ENCODE measurements at places on chromosomes 1 and 21.

DNA sequence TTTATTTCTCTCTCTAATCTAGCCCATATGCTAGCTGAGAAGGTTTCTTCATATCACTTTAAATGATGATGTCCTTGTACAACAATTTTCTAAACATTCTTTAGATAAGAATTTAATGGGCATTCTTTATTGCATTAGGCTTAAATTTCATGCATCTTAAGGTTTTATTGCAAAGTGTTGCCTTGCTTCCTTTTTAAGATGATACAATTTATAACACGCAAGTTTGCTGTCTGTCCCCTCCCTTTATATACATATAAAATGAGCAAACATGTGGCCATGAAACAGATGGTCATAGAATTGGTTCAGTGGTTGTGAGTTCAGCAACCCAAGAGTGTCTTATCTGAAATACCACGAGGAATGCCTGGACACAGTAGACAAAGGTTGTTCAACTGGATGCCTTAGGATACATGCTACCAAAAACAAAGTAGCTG is 12.1 kb downstream of the NBPF3 start:
- no peak for DNase-seq

DNA sequence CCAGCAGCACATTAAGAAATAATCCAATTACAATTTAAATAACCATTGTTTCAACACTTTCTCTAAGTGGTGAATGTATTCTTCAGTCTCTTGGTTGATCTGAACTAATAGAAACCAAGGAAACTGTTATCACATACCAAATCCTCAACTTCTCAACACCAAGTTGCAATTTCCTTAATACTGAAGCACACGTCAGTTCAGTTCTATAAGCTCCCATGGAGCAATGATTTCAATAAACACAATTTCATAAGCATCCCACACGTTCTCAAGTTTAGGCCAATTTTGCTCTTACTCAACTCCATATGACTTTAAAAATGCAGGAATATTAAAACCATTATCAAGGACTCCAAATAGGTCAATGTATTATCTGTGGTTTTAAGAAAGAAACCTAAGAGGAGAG is 5.8 kb upstream of the ERG start:
- no peak for DNase-seq

DNA sequence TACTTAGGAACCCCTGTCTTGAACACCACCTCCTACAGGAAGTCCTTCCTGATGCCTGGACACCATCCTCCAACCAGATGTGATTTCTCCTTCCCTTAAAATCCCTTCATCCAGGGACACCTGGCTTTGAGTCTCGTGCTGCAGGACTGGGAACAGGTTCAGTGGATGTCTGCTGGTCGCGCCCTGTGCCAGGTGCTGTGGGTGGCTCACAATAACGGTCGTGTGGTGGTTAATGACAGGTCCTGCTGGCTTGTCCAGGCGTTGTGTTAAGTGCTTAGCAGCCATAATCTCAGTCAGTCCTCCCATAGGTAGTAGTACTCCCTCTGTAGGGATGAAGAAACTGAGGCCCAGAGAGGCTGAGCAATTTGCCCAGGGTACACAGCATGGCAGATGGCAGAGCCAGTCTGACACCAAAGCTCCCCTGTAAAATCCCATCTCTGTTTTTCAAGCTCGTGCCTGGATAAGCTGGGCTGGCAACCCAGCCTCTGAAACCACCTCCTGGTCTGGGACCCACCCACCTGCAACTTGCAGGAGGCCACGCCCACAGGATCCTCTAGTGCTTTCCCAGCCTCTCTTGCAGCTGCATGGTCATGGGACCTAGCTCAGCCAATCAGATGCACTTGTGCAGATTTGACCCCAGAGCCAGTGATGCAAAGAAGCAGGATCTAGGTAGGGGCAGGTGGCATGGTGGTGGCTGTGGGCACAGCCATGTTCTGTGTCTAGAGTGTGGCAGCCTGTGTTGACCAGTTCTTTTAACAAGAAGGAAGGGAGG is 106.0 kb upstream of the IFFO2 start:
- DNase-seq = no peak

DNA sequence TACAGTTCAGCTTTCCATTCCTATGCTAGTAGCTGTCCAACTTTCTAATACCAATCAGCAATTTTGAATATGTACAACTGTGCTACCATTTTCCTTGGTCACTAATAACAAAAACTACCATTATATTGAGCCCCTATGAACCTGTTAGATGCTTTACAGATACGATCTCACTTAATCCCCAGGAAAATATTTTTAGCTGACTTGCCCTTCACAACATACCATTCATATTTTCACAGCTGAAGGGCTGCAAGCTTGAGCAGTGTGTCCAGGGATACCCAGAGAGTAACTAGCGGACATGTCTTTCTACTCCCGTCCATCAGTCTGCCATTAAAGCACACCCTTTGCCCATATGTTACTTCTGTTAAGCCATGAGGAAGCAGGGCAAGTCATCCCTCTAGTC is 140.5 kb downstream of the SPATA46 start:
- DNase-seq = no peak

- no peak for DNase-seq
Observed at GRCh38 chr1:35845766-35846165, 37.2 kb upstream of the AGO1 start.

DNA sequence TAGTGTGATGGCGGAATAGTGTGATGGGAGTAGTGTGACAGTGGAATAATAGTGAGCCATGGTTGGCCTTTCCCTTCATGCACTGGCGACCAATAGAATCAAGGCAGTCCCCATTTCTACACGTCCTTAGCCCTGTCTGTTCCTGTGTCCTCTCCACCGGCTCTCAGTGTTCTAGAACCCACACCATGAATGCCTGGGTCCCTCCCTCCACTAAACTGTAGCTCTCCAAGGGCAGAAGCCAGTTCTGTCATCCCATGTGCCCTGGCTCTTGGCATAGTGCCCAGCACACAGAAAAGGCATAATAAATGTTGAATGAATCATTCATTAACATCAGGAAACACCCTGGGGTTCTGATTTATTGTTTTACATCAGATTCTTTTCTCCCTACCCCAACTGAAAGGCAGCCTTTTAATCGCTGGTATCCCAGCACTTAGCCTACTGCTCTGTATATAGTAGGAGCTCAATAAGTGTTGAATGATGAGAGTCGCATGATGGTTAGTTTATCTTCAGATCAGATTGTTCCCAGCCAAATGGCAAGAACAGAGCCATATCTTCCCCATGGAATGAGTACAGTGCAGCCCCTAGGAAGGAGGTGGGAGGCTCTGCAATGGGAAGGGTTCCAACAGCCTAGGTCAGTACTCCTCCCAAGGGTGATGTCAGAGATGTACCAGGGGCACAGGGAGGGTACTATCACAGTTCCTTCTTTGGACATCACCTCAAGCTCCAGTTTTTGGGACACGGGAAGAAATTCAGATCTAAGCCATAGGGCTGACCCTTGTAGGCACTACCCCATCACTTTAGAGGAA is 325.7 kb downstream of the HHAT start:
- DNase-seq = no peak

DNA sequence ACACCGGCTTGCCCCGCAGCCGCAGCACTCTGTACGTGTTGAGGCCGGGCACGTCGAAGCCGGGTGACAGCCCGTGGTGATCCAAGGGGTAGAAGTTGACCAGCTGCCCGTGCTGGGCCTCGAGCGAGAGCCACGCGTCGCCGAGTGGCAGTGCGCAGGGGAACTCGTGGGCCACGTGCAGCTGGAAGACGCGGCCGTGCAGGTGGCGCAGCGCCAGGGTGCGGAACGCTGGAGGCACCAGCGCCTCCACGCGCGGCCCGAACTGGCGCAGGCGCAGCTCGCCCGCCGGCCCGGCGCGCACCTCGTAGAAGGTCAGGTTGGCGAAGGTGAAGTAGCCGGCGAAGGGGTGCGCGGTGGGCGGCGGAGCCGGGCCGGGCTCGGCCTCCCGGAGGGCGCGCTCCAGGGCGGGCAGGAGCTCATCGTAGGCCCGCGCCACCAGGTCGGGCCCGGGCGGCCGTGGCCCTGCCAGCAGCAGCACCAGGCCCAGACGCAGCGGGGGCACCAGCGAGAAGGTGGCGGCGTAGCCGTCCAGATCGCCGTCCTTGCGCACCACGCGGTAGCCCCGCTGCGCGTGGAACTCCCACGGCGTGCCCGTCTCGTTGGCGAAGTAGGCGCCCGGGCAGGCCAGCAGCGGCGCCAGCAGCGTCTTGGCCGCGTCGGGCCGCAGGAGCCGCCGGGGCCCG is 19.5 kb downstream of the LACTBL1 start:
- DNase-seq = no peak

DNA sequence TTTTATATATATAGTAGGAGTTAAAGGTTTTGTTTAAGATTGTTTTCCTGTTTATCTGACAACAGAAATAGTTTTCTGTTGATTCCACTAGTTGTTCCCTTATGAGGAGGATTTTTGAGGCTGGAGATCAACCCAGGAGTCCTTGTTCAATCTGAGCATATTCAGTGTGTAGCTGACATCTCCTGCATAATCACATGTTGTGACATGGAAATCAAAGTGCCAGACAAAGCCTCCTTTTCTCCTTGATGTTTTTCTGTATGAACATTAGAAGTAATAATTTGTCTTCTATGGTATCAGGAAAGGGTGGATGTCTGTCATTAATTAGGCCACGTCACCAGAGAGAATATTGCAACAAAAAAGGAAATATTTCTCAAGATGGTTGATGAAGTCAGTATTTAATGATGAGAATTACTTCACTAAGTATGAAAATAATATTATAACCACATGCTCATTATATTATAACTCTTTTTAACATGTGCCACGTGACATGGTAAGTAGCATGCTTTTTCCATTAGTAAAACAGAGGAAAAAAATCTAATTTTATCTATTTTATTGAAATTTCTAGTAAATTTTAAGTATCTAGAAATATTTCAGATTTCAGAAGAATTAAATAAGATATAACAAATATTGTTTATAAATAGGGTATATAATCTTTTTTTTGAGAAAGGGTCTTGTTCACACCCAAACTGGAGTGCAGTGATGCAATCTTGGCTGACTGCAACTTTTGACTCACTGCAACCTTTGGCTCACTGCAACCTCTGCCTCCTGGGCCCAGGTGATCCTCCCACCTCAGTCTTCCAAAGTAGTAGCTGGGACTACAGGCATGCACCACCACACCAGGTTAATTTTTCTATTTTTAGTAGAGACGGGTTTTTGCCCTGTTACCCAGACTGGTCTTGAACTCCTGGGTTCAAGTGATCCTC is 223.5 kb downstream of the HMCN1 start:
- no peak for DNase-seq

GRCh38 chr1:158942490-158942889 is 11.1 kb downstream of the PYHIN1 start:
- DNase-seq = no peak

- no peak for DNase-seq
Observed at GRCh38 chr1:40748841-40749718, 34.5 kb upstream of the KCNQ4 start.

- no peak for DNase-seq
Observed at GRCh38 chr1:46616277-46617107, at the start of gene MOB3C. TSS of gene MOB3C (minus strand) at chr1:46616811. CDS start at chr1:46613321, 3,490 bp downstream.

GRCh38 chr21:45979141-45979631 is 2.4 kb upstream of the COL6A1 start:
- DNase-seq = no peak

DNA sequence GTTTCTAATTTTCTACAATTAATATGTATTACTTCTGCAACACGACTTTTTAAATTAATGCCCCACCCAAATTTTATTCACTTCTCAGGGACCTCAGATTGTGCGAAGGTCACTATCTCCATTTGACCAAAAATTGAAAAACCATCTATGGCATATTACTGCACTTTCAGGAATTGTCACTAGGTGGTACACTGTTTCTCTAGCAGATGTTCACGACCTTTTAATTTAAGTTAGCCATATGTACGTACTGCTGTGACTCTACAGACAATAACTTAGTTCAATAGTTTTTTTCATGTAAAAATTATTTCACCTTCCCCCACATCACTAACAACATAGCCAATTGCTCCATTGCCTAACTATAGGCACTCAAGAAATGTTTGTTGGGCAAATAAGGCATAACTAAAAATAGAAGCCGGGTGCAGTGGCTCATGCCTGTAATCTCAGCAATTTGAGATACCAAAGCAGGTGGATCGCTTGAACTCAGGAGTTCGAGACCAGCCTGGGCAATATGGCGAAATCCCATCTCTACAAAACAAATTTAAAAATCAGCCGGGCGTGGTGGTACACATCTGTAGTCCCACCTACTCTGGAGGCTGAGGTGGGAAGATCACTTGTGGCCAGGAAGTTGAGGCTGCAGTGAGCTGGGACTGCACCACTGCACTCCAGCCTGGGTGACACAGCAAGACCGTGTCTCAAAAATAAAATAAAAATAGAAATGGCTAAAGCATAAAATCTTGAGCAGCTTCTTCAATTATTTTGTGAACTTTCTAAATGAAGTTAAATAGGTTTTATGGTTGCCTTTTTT is 75.7 kb upstream of the PKN2 start:
- DNase-seq = no peak

- no peak for DNase-seq
Observed at GRCh38 chr1:85282424-85282823, 6.0 kb upstream of the BCL10 start.

- no peak for DNase-seq
Observed at GRCh38 chr1:65820983-65821382, 28.3 kb downstream of the PDE4B start.
